Uterus (tissue), 4 donors: ENCODE measurements at places on chromosomes 4 and X. TPM values are rescaled to one million over a fixed set of nuclear protein-coding genes. Genes with fewer than 3 reads are reported as not detected.

DNA sequence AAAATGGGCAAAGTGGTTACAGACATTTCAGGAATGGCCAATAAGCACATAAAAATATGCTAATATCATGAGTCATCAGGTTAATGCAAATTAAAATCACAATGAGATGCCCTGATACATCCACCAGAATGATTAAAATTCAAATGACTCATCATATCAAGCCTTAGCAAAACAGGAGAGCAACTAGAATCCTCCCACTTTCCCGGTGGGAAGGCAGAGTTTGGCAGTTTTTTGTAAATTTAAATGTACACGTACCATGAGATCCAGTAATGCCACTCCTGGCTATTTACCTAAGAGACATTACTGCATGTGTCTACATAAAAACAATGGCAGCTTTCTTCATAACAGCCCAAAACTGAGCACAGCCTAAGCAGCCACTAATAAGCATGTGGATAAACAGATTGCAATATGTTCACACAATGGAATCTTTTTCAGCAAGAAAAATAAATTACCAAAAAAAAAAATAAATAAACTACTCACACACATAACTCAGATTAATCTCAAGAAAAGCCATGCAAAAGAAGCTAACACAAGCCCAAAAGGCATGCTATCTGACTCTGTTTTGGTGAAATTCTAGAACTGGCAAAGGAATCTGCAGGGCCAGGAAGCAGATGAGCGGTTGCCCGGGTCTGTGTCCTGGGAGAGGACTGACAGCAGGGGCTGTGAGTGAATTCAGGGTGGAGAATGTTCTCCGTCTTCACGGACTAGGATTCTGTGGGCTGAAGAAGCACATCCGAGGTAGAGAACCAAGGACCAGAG, 48.8 kb downstream of the AFAP1 start:
- H3K27me3 ChIP-seq: no peaks in the 10 kb centered on the region
- no peak overlapping the region for H3K4me3 ChIP-seq
- DNase-seq: no peak
- H3K27ac ChIP-seq: peak overlapping the region; percentile 67
- no peaks in the 10 kb centered on the region for H3K36me3 ChIP-seq

The LUZP4 gene
- not detected for total RNA-seq

DNA sequence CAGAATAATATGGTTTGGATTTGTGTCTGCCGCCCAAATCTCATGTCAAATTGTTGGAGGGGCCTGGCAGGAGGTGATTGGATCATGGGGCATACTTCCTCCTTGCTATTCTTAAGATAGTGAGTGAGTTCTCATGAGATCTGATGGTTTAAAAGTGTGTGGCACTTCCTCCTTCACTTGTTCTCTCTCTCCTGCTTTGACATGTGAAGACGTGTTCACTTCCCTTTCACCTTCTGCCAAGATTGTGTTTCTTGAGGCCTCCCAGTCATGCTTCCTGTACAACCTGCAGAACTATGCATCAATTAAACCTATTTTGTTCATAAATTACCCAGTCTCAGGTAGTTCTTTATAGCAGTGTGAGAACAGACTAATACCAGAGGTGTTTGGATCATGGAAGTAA, 325.7 kb upstream of the GIMD1 start:
- DNase-seq: no peak
- H3K36me3 ChIP-seq: no peaks in the 10 kb centered on the region
- no peaks in the 10 kb centered on the region for H3K4me1 ChIP-seq
- H3K27ac ChIP-seq: no peak overlapping the region

The FGF16 gene
- total RNA-seq: not detected

GRCh38 chr4:40736910-40737309, 12.8 kb upstream of the NSUN7 start:
- H3K27ac ChIP-seq: no peak overlapping the region
- H3K4me1 ChIP-seq: no peaks in the 10 kb centered on the region
- DNase-seq: no peak
- H3K4me3 ChIP-seq: no peak overlapping the region

GRCh38 chr4:151541389-151542071, 132.6 kb downstream of the FHIP1A start:
- DNase-seq: peak; percentile 20
- H3K36me3 ChIP-seq: no peaks in the 10 kb centered on the region
- peak overlapping the region; percentile 85 for H3K27ac ChIP-seq
- H3K27me3 ChIP-seq: no peaks in the 10 kb centered on the region

DNA sequence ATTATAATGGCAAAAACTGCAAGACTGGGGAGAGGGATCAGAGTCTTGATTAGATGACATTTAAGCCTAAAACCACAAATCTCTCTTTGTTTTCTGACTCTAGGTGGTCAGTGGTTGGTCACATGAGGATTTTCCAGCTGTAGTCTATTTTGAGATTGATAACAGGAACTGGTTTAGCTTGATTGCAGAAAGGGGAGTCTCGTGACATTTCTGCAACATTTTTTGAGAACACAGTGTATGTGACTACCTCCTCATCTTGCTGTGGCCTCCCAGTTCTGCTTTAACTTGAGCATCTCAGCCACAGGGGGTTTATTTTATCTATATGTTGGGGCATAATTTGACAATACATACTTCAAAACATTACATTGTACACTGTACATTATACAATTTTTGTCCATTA, 726.4 kb upstream of the MAGEB2 start:
- H3K4me3 ChIP-seq: no peak overlapping the region
- no peak for DNase-seq
- H3K27me3 ChIP-seq: no peaks in the 10 kb centered on the region
- H3K27ac ChIP-seq: no peak overlapping the region

DNA sequence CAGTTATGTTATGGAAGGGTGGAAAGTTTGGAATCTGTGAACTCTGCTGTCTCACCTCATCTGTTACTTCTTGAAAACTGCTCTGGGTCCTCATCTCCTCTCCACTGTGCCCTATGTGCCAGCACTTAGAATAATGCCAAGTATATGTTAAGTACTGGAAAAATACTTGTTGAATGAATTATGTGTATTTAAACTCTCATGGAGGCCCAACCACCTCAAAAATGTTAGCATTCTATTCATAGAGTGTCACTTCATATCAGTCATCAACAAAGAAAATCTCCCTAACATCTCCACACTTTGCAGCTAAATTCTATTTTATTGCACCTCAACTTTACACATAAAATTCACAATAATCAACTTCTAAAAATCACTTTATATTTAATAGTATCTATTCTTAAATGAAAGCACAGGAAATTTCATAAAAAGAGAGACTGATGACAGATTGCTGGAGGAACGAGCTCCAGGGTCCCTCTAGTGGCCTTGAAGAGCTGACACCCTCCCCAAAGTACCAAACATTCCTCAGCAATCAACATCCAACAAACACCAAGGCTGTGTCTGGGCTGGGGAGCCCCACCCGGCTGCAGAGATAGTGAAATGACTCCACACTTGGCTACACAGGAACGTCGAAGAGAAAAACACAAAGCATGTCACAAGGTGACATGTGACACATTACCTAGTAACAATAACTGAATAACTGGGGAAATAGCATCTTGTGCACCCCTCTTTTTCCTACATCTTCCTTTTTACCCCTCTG, 45.8 kb downstream of the SLC39A8 start:
- H3K4me1 ChIP-seq: no peaks in the 10 kb centered on the region
- no peak for DNase-seq
- no peak overlapping the region for H3K4me3 ChIP-seq
- H3K36me3 ChIP-seq: no peaks in the 10 kb centered on the region
- no peak overlapping the region for H3K27ac ChIP-seq

The TRIM2 gene
- 30.0 TPM for total RNA-seq

DNA sequence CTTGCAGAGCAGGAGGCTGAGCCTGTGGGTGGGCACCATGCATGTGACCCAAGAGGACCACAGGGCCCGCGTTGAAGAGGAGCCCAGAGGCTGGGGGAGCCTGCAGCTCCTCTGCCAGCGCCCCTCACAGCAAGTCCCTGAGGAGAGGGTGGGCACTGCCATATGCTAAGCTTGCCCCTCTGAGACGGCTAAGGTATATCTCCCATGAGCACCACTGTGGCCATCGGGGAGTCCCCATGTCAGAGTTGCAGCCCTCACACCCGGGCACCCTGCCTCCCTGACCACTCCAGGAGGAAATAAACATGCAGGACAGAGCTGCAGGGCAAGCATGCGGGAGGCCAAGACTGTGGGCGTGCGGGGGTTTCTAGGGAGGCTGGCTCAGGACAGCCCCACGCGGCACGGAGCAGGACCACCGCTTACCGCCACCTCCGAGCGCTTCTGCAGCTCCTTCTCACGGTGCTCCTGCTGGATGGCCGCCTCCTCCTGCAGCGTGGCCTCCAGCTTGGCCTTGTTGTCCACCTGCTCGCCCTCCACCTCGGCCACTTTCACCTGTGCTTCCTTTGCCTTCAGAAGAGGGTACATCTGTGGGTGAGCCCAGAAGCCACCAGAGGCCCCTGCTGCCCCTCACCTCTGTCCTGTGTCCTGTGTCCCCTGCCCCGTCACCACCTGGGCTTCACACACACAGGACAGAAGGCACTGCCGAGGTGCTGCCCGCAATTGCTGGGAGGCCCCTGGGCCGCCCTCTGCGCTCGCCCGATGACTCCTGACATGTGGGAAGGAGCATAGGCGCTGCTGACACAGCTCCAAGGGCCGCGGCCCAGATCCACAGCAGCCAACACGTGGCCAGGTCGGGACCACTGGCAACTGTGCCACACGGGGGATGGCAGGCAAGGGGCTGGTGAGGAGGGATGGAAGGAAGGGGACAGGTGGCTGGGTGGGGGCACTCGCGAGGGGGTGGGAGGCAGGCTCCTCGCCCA, 29.8 kb downstream of the FGFR3 start:
- DNase-seq: no peak
- H3K4me1 ChIP-seq: no peaks in the 10 kb centered on the region
- H3K4me3 ChIP-seq: no peak overlapping the region
- no peak overlapping the region for H3K27ac ChIP-seq
- H3K27me3 ChIP-seq: no peaks in the 10 kb centered on the region

DNA sequence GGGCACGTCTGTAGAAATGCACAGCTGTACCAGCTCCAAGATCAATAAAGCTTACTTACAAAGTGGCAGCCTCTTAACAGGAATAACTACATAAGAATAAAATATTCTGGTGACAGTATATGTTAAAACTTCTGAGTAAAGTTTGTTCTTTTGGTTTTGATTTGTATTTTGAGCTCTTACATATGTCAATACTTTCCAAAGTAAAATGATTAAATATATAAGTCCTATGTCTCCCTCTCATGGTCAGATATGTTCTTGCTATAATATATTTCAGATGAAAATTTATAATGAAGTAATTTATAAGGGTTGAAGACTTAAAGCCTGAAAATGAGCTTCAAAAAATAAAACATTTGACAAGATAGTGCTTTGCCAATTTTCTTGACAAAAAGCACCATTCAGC, 254.4 kb downstream of the NPFFR2 start:
- H3K36me3 ChIP-seq: no peaks in the 10 kb centered on the region
- no peaks in the 10 kb centered on the region for H3K4me1 ChIP-seq
- H3K27me3 ChIP-seq: no peaks in the 10 kb centered on the region
- no peak overlapping the region for H3K4me3 ChIP-seq

DNA sequence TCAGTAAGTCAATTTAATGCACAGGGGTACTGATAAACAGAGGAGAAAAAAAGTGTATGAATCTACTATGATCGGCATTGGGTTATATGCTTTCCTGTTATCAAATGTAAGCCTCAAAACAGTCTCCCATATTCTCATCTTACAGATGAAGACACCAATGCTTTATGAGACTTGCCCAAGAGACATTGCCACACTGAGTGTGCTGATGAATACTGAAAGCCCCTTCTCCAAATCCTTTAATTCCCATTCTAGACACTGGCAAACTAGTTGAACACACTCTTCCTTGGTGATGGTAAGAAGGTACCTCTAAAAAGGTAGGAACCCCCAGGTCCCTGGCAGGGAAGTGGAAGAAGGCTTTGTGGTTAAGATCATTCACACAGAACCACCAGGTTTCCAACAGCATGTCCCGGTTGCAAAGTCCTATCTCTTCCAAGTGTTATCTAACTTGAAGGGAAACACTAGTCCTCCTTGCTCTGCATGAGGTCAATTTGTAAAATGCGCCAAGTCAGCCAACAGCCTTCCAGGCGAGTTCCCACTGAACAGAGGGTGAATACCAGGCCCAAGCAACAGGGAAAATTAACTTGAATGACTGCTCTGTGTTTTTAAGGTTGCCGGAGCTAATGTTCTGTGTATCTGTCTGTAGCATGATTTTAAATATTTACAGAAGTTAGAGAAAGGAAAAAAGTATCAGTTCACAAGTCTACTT, 5.1 kb downstream of the SETD7 start:
- DNase-seq: peak; percentile 57
- no peaks in the 10 kb centered on the region for H3K4me1 ChIP-seq
- H3K27ac ChIP-seq: peak overlapping the region; percentile 63
- no peaks in the 10 kb centered on the region for H3K27me3 ChIP-seq
- H3K36me3 ChIP-seq: no peaks in the 10 kb centered on the region
- H3K4me3 ChIP-seq: no peak overlapping the region

GRCh38 chr4:2321279-2322196, 59.6 kb upstream of the MXD4 start:
- no peak overlapping the region for H3K27ac ChIP-seq
- H3K36me3 ChIP-seq: no peaks in the 10 kb centered on the region
- no peaks in the 10 kb centered on the region for H3K27me3 ChIP-seq
- no peak for DNase-seq
